ENCODE measurements at places on chromosomes 2 and 18.

DNA sequence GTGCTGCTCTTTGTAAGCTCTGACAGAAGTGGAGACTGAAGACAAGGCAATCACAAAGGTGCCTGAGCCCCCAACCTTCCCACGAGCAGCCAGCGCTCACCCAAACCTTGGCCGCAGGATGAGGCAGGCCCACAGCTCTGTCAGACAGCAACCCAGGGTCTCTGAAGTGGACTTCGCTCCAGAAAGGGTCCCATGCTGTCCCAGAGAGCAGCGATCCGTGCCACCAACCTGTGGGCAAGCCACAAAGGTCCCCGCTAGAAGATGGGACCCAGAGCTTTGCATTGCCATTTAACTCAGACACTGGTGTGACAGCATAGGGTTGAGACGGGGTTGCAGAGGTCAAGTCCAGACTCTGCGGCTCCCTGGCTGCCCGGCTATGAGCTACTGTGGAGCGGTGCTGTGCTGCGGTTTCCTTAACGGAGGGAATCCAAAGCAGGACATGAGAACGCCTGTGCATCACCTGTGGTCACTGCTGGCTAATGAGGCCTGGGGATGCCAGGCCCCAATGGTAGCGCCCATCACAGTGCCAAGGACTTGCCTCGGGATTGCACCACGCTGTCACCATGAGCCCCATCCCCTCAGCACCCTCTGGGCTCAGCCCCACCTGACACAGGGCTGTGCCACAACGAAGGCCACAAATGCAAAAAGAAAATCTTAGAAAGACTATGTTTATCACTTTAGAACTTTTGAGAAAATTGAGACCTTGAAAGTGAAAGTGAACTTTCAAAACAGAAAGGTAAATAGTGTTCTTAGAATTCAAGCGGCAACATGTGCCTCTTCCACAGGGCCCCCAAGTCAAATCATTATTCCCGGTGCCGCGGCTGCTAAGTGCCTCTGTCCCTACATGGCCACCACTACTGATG lies 103.4 kb downstream of the HDAC4 start:
- no peak for DNase-seq

GRCh38 chr2:206442833-206443734 lies at the start of gene ADAM23:
Gene ADAM23, plus strand, starts transcription at chr2:206443532. Its CDS starts 335 bp downstream, at chr2:206443867.
- DNase-seq = peak; percentile 92

DNA sequence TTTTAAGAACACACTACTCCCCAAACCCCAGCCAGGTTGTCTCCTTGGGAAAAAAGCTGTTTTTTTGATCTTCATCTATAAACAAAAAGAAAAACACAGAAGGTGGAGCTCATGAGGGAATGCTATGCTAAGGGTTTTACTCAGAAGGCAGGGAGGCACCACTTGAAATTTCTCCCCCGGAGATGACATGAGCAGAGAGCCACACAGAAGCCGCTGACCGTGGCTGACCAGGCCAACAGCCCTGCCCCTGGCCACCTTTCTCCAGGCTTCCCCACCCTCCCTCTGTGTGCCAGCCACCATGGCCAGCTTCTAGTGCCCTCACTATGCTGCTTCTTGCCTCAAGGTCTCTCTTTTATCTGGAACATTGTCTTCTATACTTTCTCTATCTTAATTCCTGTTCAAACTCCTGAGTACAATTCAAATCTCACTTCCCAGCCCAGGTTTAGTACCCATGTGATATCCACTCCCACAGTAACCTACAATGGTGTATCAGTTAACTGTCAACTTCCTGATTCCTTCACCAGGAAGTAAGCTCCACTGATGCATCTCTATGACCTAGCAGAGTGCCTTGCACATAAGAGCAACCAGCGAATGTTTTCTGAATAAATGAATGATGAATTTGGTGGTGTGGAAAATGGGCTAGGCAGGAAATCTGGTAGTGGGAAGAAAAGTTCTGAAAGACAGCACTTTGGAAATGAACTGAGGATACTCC lies 15.3 kb downstream of the LAPTM4A start:
- DNase-seq = no peak

GRCh38 chr2:169110419-169110818 lies 41.1 kb downstream of the DHRS9 start:
- DNase-seq = no peak

GRCh38 chr18:77478646-77479442 lies 229.2 kb downstream of the GALR1 start:
- no peak for DNase-seq

GRCh38 chr2:234823196-234823876 lies 128.5 kb upstream of the SH3BP4 start:
- no peak for DNase-seq

GRCh38 chr2:134284119-134284670 lies 30.3 kb downstream of the MGAT5 start:
- no peak for DNase-seq

DNA sequence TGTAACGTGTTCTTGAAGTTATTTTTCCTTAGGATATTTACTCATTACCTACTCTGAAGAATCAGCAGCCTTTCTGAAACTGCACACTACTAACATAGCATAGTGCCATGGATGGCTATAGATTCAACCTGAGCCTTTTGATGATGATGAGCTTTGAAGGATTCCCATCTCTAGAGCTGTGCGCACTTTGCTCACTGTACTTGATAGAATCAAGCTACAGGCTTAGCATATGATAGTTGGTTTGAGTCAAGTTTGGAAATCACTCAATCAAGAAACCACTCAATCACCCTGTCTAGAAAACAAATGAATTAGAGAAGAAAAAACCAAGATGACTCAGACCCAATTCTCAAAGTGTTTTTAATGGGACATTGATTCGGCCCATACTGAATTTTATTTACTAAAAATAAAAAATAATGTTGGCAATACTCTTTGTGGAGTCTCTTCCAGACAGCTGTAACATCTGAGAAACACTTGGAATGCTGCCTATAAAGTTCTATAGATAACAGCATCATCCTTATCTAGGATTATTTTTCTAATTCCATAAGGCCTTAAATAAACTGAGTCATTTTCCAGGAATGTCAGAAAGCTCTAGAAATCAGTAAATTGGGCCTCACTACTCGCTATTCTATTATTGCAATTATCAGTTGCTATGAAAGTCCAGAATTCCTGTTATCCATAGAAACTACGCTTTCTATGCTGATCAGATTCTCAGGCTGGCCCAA lies 259.0 kb upstream of the ERBB4 start:
- no peak for DNase-seq

DNA sequence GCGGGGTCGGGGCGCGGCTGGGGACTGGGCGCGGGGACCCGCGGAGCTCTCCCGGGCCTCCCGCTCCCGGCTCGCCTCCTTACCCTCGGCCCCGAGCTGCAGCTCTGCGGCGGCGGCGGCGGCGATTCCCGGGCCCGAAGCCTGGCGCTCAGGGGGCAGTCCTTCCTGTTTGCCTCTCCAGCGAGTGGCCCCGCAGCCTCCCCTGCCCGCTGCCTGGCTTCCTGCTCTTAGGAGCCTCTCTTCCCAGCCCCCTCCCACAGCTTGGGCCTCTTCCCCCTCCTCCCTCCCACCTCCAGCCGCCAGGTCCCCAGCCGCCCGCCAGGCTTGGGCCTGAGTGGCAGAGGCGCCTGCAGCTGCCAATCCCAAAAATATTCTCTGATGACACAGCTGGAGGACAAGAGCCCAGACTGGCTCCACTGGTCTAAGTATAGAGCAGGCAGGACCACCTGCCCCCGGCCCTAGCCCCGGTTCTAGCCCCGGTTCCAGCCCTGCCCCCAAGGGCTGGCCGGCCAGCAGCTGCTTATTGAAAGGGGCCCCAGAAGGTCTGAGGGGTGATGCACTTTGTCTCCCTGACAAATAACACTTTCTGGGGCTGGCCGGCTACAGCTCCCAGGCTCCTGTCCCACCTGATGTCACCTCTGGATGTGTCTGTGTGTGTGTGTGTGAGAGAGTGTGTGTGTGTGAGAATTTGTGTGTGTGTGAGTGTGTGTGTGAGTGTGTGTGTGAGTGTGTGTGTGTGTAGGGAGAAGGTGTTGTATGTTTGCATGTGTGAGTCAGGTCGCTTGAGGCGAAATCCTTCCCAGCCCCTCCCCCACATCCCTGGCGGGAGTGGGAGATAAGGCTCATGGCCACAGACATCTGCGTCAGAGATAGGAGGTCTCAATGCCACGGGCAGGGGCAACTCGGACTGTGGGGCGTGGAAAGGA lies at the start of gene OBSL1:
OBSL1 (minus strand) TSS at position 229 of the 926 bp plus-strand sequence. CDS start 307 bp downstream, outside the sequence.
- peak; percentile 74 for DNase-seq

GRCh38 chr18:65725251-65726050 lies 25.4 kb upstream of the CDH7 start:
- peak; percentile 64 for DNase-seq

GRCh38 chr18:69358212-69358895 lies 42.3 kb upstream of the DOK6 start:
- no peak for DNase-seq

GRCh38 chr2:53485021-53485728 lies 282.4 kb upstream of the CHAC2 start:
- DNase-seq = no peak

DNA sequence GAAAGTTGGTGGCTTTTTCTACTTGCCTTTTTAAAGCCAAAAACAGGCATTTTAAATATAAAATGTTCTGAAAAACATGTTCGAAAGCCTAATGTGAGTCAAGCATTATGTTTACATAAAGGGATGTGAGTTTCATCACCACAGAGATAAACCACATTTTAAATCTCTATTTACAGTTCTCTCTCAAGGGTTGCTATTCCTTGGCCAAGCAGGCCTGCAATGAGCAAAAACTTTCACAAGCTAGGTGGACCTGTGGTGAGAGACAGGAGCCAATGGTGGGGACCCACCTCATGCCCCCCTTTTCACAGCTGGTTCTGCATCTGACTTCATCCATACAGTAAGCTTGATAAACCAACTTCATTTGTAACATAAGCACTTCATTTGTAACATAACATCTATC lies 65.1 kb downstream of the CUL3 start:
- no peak for DNase-seq

DNA sequence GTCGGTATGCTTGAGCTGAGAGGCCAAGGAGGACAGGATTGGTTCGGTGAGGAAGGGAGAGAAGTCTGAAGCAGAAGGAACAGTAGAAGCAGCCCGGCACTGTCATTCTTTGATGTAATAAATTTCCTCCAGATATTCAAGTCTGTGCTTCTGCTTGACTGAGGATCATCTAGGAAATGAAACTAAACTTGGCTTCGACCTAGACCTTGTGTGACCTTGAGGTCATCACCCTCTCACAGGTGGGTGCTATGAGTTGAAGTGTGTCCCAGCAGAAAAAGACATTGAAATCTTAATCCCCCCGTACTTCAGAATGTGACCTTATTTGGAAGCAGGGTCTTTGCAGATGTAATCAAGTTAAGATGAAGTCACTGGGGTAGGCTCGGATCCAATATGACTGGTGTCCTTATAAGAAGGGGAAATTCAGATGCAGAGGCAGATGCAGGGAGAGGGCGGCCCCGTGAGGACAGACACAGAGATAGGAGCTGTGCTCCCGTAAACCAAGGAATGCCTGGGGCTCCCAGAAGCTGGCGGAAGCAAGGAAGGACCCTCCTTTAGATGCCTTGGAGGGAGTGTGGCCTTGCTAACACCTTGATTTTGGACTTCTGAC lies 49.0 kb downstream of the PRKCE start:
- no peak for DNase-seq

DNA sequence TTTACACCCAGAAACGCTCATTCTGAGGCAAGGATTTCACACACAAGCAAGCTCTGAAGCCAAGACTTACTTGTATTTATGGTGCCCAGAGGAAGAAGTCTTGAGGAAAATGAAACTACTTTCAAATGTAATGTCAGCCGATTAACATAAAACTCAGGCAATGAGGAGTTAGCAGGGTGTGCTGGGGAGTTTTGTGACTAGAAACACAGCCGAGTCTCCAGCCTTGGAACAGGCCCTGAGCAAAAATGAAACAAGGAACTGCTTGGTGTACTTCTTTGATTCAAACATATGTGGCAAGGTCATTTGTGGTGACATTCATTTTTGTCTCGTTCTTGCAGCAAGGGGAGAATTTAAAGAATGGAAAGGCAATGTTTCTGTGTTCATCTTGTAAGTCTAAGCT lies 4.5 kb downstream of the DYTN start:
- DNase-seq = no peak

DNA sequence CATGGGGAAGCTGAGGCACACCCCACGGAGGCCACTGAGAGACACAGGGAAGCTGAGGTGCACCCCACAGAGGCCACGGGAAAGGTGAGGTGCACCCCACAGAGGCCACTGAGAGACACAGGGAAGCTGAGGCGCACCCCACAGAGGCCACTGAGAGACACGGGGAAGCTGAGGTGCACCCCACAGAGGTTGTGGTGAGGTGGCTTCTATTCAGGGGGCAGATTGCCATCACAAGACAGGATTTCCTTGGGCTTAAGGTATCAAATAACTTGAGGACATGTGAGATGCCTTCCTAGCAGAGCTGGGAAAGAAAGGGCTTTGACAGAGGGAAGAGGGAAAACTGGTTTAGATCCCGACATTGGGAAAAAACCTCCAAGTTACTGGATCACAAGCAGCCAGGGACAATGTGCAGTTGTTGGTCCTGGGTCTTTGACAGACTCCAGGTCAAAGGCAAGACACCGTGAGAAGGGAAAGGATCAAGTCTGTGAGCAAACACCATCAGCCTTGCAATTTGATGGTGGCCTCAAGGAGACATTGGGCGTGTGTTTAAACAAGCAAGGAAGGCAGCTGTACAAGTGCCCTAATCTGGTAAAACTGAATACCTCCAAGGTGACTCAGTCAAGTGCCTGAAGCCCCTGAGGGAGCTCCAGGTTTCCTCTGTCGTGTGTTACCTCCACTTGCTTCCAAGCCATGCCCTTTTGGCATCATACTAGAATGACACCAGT lies 133.2 kb upstream of the EPAS1 start:
- no peak for DNase-seq

DNA sequence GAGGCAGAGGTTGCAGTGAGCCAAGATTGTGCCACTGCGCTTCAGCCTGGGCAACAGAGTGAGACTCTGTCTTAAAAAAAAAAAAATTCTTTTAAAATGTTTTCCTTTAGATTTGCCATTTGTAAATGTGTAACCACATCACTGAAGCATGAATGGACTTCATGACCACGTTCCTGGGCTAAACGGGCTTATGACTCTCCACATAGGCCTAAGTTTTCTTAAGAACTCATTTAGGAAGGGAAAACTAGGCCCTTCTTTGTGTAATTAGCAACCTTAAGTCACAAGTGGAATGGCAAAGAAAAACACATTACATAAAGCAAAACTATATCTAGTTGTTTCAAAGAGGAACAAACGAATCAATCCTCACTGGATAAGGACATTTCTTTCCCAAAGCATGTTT lies 99.5 kb downstream of the MEIS1 start:
- no peak for DNase-seq

- no peak for DNase-seq
Measured at GRCh38 chr2:231708773-231709635, 679 bp downstream of the PTMA start.

GRCh38 chr18:58645398-58645797 lies 16.5 kb upstream of the ALPK2 start:
- no peak for DNase-seq
